Astrocyte (in vitro differentiated cells and primary cell): ENCODE measurements at places on chromosomes 6 and 20.

DNA sequence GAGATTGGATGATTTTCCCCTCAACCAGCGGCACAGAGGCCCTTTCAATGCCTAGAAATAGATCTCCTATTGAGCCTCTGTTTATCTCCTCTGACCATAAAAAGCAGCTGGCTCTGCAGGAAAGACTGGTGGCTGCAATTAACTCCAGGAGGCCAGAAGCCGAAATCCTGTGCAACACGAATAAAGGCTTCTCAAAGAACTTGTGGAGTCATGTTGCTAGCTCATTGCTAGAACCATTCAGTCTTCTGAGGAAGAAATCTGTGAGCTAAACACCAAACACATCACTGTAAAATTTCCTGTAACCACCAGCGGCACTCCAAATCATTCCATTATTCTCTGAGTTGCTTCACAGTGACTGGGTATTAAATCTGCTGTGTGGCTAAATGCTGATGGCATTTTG lies 49.1 kb upstream of the TPD52L1 start:
- H3K4me1 ChIP-seq = peaks cover 39% of the 10 kb centered on the region
- peak; percentile 81 for DNase-seq
- no peak overlapping the region for H3K4me3 ChIP-seq
- peak overlapping the region; percentile 78 for H3K27ac ChIP-seq

GRCh38 chr20:63101781-63102720 lies 95.3 kb upstream of the BHLHE23 start:
- DNase-seq = peak; percentile 18
- H3K4me3 ChIP-seq = peak overlapping the region; percentile 61
- H3K27ac ChIP-seq = no peak overlapping the region
- H3K27me3 ChIP-seq = peaks cover 7% of the 10 kb centered on the region

- H3K27me3 ChIP-seq = no peaks in the 10 kb centered on the region
- H3K4me1 ChIP-seq = no peaks in the 10 kb centered on the region
- no peak for DNase-seq
- no peak overlapping the region for H3K27ac ChIP-seq
- H3K4me3 ChIP-seq = no peak overlapping the region
- no peaks in the 10 kb centered on the region for H3K36me3 ChIP-seq
Observed at GRCh38 chr6:142055219-142055618, 77.5 kb upstream of the GJE1 start.

GRCh38 chr20:21981597-21982344 lies 276.3 kb downstream of the PAX1 start:
- no peak overlapping the region for H3K4me3 ChIP-seq
- DNase-seq = peak; percentile 13
- peak overlapping the region; percentile 85 for H3K27ac ChIP-seq
- H3K36me3 ChIP-seq = no peaks in the 10 kb centered on the region

DNA sequence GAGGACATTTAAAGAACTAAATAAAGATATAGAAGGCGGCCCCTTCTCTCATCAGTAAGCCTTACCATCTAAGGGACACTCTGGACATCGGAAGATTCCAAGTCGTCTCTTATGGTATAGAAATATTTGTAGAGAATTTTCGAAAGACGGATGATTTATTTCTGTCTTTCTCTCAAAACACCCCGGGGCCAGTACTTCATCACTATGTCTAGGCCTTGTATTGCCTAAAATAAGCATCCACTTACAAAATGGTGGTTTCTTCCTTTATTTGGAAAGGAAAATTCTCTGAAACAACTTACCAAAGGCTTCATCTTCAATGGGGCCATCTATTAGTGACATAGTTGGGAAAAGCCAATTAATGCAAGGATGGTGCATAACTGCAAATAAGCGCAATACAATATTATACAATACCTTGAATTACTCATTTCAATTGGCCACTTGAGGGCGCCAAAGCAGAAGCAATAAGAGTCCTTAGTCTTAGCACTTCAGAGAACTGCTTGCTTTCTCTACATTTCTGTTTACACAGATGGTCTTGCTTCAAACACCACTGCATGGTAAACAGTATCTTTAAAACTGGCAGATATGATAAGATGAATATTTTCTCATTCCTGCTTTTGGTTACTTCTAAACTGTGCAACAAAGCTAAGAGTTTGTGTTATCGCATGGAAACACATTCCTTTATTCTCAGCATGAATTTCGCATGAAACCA lies 113.2 kb downstream of the VIP start:
- H3K4me1 ChIP-seq = no peaks in the 10 kb centered on the region
- no peak overlapping the region for H3K27ac ChIP-seq
- no peaks in the 10 kb centered on the region for H3K27me3 ChIP-seq
- peak; percentile 41 for DNase-seq

GRCh38 chr6:4727671-4728435 lies 48.4 kb upstream of the CDYL start:
- H3K36me3 ChIP-seq = no peaks in the 10 kb centered on the region
- DNase-seq = peak; percentile 12
- H3K4me1 ChIP-seq = peaks cover 5% of the 10 kb centered on the region
- H3K27ac ChIP-seq = no peak overlapping the region

DNA sequence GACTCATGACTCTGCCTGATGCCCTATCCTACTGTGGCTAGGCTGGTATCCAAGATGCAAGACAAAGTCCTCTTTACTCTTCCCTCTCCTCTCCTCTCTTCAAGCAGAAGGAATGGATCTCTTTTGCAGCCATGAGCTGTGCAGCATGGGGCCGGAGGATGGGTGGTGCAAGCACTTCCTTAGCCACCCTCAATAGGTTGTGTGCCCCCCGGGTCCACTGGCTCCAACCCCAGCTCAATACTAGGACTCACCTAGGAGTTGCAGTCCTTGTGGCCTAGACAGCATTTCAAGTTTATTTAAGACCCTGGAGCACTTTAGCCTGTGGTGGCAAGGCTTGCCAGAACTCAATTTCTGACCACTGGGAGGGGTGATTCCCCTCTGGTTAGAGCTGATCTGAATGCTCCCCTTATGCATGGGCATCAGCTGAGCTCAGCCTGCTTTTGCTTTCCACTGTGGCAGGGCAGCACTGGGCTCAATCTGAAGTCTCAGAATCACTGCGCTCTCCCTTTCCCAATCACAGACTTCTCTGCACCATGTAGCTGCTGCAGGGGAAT lies 29.0 kb upstream of the GRM4 start:
- no peak for DNase-seq
- H3K4me3 ChIP-seq = no peak overlapping the region
- H3K27ac ChIP-seq = no peak overlapping the region
- H3K4me1 ChIP-seq = no peaks in the 10 kb centered on the region

DNA sequence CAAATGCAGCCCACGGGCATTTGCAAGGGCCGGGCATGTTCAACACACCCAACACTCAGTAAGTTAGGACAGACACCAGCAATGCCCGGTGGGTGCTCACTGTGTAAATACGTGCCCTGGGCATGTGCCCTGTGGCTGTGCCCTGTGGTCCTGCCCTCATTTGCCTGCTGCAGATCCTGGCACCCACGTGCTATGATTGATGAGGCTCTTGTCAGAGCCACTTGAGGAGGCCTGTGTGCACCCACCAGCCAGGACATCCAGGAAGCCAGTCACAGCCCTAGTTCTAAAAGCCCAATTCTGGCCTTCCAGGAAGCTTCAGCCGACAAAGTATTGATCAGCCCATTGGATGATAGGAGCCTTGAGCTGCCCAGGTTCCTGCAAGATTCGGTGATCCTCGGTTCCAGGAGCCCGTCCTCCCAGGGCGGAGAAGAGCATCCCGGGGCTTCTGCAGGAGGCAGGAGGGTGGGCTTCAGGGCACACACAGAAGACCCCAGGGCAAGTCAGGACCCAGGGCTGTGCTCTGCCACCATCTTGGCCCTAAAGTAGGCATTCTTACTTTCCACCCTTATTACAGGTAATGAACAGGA lies 223.9 kb downstream of the PREX1 start:
- no peak overlapping the region for H3K4me3 ChIP-seq
- H3K27ac ChIP-seq = no peak overlapping the region
- DNase-seq = no peak

- H3K27me3 ChIP-seq = no peaks in the 10 kb centered on the region
- no peak overlapping the region for H3K4me3 ChIP-seq
- no peaks in the 10 kb centered on the region for H3K4me1 ChIP-seq
- no peaks in the 10 kb centered on the region for H3K36me3 ChIP-seq
- DNase-seq = no peak
- no peak overlapping the region for H3K27ac ChIP-seq
Observed at GRCh38 chr6:22421198-22421597, 124.4 kb upstream of the PRL start.

DNA sequence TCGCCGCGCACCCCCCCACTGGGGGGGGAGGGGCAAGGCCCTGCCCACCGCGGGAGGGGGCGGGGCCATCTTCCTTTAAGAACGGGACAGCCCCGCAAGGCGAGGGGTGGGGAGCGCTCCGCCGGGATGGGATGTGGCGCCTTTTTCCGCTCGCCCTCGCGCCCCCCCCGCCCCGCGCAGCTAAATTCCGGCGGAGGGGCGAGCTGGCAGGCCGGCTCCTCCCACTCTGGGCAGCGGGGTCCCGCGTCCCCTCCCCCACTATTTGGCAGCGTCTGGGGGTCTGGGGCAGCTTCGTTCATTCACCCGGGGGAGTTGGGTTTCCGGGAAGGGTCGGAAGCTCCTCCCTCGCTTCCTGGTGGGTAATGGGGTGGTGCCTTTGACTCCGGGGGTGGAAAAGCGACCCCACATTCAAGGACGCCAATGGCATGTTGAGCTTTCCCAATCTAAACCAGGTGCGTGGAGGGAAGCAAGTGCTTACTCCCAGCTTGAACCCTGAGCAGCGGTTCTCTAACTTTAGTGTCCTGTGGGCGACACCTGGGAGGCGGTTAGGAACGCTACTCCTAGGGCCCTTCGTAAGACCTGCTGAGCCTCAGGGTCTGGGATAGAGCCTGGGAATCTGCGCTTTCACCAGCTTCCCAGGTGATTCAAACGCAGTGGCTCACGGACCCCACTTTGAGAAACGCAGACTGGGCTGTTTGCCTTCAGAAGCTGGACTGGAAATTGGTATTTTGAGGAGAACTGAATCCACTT lies 927 bp downstream of the ASXL1 start:
- H3K27ac ChIP-seq = peak overlapping the region; percentile 84
- H3K4me1 ChIP-seq = peaks cover 26% of the 10 kb centered on the region
- no peaks in the 10 kb centered on the region for H3K36me3 ChIP-seq
- H3K4me3 ChIP-seq = peak overlapping the region; percentile 96
- no peaks in the 10 kb centered on the region for H3K27me3 ChIP-seq

DNA sequence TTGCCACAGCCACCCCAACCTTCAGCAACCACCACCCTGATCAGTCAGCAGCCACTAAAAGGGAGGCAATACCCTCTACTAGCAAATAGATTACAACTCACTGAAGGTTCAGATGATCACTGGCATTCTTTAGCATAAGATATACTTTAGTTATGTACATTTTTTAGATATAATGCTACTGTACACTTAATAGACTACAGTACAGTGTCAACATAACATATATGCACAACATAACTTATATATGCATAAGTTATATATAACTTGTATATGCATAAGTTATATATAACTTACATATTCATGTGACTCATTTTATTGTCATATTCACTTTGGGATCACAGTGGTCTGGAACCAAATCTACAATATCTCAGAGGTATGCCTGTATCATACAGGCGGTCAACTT lies 61.7 kb downstream of the GMDS start:
- H3K36me3 ChIP-seq = no peaks in the 10 kb centered on the region
- H3K4me3 ChIP-seq = no peak overlapping the region
- H3K27ac ChIP-seq = no peak overlapping the region

- no peak for DNase-seq
- H3K4me3 ChIP-seq = no peak overlapping the region
- no peak overlapping the region for H3K27ac ChIP-seq
- no peaks in the 10 kb centered on the region for H3K36me3 ChIP-seq
- no peaks in the 10 kb centered on the region for H3K27me3 ChIP-seq
- H3K4me1 ChIP-seq = no peaks in the 10 kb centered on the region
Observed at GRCh38 chr6:156582509-156582992, 194.6 kb upstream of the ARID1B start.
